HEK293T (cell line): ENCODE measurements at places on chromosomes 6 and 20.

DNA sequence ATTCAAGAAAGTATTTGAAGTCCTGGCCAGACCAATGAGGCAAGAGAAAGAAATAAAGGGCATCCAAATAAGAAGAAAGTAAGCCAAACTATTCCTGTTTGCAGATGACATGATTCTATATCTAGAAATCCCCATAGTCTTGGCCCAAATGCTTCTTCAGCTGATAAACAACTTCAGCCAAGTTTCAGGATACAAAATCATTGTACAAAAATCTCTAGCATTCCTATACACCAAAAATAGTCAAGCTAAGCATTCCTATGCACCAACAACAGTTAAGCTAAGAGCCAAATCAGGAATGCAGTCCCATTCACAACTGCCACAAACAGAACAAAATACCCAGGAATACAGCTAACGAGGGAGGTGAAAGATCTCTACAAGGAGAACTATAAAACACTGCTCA is 60.1 kb upstream of the PHIP start:
- DNase-seq: no peak

- no peak for DNase-seq
Observed at GRCh38 chr6:157853902-157854502, 31.0 kb downstream of the SNX9 start.

GRCh38 chr20:38406476-38406875 is 28.7 kb downstream of the SNHG17 start:
- no peak for DNase-seq

GRCh38 chr6:109478222-109478805 is 4.7 kb downstream of the ZBTB24 start:
- no peak for DNase-seq

GRCh38 chr6:158409451-158409850 is 97.2 kb downstream of the TULP4 start:
- no peak for DNase-seq

DNA sequence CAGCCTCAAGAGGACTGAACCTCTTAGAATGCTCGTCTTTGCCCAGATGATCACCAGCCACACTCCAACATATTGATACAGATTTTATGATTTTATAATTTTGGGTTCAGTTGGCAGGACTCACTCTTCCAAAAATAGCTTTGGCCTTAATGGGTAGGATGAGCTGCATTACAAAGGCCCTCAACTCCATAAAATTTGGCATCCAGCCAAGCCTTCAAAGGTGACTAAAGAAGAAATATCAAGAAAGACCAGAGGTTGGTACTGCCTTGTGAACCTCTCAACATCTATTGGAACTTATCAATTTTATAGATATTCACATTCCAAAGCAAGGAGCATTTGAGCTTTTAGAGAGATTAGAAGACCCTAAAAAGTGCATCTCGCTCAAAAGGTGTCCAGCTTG is 48.4 kb upstream of the SNAP25 start:
- DNase-seq: no peak

GRCh38 chr6:22828179-22829062 is 259.1 kb downstream of the HDGFL1 start:
- DNase-seq: peak; percentile 66

- DNase-seq: no peak
Observed at GRCh38 chr6:34424200-34425131, 1.4 kb downstream of the RPS10 start.

DNA sequence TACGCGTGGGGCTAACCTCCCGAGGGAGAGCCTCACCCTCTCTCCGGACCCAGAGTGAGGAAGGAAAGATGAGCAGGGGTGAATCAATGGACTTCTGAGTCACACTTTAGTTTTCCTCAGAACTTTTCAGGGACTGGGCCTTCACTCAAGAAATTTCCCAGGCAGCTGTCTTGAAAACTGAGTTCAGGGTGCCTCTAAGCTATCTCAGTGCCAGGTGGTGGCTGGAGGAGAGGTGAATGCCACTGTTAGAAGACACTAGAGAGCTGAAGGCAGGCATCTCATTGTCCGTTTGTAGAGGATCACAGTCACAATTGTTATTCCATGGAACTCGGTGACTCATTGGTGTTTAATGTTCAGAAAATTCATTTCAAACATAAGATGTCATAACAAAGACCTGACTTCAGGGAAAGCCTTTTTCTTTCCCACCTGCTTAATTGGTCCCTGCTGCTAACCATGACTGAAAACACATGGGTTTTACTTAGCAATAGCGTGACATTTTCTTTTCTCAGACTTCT is 5.3 kb upstream of the SERPINB6 start:
- no peak for DNase-seq

- DNase-seq: no peak
Observed at GRCh38 chr20:23881371-23881770, 1.8 kb upstream of the CST5 start.

DNA sequence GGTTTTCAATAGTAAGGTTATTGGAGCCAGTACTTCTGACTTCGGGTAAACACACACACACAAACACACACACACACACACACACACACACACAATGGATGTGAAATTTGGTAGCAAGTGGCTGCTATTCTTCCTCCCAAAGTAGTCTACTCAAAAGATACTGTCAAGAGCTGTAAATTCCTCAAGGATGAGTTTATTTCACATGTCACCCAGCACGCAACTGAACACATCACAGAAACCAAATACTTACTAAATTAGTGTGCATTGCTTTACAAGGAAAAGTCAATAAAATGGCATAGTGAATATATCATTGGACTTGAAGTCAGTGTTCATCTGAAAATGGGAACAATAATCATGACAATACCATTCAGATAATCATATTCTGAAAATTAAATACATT is 32.9 kb downstream of the MMUT start:
- DNase-seq: no peak

DNA sequence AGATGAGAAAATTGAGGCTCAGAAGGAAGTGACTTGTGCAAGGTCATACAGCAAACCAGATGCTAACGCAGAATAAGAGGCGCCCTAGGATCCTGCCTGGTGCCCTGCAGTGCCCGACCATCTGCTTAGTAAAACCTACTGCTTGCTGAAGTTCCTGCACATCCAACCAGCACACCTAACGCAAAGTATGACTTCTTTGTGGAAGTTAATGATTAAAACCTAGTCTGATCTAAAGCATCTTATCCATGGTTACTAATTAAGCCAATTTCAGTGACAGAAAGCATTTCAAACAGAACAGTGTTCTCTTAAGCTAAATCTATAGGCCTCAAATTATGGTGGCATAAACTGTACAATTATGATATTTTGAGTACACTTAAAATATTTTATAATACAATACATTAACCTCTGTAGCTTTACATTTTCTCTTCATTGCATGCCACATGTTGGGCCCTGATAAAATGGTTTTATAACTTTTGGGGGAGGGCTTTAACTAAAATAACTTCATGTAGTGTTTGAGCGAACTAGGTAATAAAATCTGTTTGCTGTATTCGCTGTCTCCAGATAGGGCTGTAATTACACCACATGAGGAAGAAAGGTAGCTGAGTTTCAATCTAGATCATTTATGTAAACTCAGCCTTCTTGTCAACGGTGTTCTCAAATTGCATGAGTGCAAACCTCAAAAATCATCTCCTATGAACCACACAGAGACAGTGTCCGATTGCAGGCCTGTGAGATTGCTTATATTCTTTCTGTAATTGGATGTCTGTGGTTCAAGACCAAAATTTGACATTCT is 37.5 kb upstream of the BEND3 start:
- DNase-seq: no peak

DNA sequence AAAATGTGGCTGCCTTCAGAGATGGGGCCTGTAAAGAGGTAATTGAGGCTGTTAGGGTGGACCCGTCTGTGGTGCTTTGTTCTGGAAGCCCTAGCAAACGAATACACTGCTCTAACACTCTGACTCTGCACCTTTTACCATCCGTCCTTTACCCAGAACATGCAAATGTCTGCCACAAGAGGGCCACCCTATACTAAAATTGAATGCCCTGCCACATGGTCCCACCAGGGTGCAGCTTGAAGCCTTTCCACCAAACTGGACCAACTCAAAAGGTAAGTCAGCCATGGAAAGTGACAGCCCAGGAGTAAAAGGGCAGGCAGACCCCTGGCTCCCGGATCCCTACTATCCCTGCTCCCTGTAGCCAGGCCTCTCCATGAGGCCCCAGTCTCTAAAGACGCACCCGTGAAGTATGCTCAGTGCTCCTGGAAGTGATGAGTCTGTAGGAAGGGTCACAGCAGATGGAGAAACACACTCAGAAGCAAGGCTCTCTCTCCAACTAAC is 5.8 kb upstream of the BFSP1 start:
- DNase-seq: peak; percentile 78

GRCh38 chr6:159966339-159966738 is 2.5 kb upstream of the IGF2R start:
- no peak for DNase-seq

- no peak for DNase-seq
Observed at GRCh38 chr6:136465766-136466303, 84.4 kb downstream of the MAP7 start.

- no peak for DNase-seq
Observed at GRCh38 chr20:13877793-13878192, 93.0 kb downstream of the NDUFAF5 start.

DNA sequence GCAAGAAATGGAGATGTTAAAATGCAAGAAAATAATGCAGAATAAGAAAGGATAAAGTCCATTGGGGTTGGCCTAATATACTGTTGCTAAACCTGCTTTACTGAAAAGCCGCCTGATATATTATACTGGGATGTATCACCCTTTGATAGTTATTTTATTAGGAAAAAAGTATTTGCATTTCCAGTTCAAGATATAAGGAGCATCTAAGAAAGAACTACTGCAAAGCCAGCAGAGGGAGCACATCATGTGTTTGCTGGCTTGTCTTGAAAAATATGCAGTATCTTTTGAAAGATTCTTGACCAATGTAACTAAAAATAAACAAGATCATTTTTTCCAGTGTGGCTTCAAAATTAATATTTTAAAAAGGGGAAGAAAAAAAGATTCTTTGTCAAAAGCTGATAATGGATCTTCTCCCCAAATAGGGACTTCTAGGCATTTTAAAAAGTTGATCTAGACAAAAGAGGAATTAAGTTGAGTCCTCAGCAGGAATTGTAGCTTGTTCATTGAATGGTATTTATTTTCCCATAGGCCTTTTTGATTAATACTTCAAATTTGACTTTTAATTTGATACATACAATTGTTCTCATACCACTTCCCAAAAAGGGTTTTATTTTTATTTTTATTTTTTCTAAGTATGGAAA is 214.9 kb downstream of the ZFAND3 start:
- no peak for DNase-seq

- DNase-seq: no peak
Observed at GRCh38 chr6:103534095-103534494, 1325.6 kb downstream of the HACE1 start.

DNA sequence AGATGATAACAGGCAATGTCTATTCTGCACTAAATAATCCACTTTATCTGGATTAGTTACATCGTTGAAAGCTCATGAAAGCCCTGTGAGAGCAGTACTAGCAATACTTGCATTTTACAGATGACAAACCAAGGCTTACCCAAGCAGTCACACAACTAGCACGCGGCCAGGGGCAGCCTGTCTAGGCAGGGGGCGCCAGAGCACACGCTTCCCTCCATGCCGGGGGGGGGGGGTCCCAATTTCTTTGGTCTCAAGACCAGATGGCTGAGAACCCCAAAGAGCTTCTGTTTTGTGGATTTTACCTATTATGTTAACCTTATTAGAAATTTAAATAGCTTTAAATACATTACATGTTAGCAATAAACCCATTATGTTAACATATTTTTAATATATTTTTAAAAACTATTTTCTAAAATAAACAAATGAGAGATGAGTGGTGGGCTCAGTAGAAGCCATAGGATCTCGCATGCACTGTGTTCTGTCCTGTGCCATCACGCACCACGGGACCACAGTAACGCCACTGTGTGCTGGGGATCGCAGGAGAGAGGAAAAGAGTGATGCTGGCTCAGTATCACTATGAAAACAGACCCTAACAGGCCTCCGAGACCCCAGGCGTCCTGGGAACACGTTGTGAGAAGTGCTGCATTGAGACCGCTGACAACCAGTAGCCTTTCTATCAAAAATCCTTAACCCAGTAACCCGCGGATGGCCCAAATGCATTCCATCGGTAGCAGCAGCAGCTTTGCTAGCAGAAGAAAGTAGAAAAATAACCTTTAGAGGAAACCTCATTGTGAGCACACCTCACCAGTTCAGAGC is 5.3 kb upstream of the PRR18 start:
- peak; percentile 68 for DNase-seq

DNA sequence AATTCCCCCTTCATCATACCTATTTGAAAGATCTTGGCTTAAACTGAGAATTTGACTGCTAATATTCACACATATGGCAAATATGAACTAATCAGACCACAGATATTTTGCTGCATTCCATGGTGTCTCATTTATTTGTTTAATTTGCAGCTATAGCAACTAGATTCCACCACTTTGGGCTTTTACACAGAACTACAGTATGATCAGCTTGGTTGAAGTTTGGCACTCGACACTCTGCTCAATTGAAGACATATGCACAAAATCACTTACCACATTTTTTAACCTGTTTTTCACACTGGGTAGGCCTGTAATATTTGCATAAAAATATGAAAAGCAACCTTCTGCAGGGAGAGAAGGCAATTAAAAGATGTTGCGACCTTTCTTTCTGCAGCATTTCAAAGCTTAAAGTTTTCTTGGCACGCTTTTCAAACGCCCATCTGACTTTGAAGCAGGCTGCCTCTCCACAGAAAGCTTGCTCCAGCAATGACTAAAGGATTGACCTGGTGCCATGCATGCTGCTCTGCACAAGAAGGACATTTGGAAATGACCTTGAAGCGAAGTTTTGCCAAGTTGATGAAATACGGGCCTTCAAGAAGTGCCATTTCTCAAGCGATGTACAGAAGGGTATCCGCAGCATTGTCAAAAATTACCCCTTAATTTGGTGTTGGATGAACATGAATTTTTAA is 126.7 kb downstream of the AIG1 start:
- no peak for DNase-seq

DNA sequence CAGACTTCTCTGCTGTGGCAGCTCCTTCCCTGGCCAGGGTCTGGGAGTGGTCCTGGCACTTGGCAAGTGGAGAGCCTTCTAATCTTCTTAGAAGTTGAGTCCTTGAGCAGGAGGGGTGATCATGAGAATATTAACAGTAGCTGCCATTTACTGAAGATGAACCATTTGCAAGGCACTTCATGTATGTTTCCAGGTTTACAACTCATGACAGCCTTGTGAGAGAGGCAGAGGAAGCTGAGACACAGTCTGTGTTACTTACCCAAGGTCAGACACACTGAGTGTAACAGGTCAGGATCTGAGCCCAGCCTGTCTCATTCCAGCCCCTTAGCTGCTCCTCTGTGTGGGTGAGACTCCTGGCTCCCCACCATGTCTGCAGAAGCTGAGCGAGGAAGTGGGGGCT is 45.5 kb upstream of the SRF start:
- no peak for DNase-seq

DNA sequence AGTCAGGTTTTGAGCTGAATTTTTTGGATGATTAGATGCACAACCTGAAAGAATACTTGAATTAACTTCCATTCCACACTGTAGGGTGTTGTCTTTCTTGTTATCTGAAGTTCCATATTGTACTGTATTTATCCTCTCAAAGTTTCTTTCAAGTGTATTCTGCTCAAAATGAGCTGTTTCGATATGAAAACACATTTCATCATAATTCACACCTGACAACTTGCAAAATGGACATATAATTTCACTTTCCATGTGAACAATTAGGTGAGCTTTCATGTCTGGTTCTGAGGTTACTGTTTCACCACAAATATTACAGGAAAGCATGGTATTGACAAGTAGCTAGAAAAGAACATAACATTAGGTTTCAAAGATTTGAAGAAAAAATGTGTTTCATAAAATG is 1.7 kb downstream of the ZUP1 start:
- DNase-seq: no peak

GRCh38 chr6:104730450-104730849 is 129.3 kb downstream of the HACE1 start:
- DNase-seq: no peak
